ENCODE measurements at places on chromosomes 6 and 20.

- DNase-seq, result no peak
Observed at GRCh38 chr6:110900028-110900598, 25.5 kb downstream of the AMD1 start.

GRCh38 chr6:33428966-33429749 lies 9.3 kb downstream of the SYNGAP1 start:
- DNase-seq, result no peak

DNA sequence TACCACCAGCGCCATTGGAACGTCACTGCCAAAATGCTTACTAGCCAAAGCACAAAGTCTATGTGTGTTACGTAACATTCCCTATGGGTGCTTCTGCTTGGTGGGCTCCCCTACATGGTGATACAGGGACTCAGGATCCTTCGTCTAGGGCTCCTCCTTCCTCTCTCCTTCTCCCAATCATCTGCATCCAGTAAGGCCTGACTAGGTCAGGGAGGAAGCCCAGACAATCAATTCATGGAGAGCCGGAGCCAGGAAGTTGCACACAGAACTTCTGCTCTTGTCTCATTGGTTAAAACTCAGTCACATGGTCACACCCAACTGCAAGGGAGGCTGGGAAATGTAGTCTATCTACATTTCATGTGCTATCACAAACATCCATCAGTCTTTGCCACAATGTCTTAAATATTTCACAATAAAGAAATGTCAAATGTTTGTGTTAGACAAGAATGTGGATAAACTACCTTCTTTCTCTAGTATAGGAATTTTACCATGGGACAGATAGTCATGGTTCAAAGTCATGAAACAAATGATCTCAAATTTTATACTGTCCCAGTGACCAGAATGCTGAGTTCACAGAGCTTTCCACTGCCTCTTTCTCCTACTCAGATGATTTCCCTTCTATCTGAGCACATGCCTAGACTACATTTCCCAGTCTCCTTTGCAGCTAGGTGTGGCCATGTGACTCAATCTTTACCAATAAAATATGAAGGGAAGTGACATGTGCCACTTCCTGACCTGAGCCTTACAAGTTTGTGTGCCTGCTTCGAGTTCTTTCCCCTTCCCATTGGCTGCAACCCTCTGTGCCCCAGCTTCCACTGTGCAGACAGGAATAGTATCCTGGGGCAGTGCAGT lies 9.3 kb upstream of the KCNK15 start:
- peak; percentile 70 for DNase-seq

- DNase-seq, result no peak
Observed at GRCh38 chr6:12324099-12324498, 33.9 kb downstream of the EDN1 start.

DNA sequence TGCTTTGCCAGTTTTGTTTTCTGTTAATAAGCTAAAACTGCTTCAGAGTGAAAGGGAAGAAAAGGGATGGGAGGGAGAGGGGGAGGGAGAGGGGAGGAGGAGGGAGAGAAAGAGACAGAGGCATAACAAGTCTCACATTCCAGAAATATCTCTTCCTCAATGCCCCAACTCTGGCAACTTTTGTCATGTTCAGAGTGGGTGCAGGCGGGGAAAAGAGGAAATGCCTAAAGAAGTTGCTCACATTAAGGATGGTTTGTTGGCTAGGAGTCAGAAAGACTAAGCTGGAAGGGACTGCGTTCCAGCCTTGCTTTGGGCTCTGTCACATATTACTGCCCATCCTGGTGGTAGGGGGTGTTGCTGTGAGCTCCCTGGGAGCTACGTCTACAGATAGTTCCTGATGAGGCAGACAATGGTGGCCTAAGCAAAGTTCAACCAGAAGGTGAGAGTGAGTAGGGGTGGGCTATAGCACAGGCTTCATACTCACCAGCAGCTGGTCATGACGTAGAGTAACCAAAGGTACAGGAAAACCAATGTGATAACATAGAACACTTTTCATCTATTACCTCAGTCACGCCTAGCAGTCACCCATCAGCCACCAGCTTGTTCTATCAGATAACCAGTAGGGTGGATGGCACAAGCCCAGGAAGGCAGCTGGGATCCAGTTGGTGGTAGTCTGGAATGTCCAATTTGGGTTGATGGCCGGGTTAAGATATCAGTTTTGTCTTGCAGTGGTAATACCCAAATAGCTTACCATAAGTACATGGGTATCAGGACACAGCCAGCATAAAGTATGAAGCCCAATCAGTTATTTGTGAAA lies 2.1 kb downstream of the TSPYL4 start:
- DNase-seq, result no peak

DNA sequence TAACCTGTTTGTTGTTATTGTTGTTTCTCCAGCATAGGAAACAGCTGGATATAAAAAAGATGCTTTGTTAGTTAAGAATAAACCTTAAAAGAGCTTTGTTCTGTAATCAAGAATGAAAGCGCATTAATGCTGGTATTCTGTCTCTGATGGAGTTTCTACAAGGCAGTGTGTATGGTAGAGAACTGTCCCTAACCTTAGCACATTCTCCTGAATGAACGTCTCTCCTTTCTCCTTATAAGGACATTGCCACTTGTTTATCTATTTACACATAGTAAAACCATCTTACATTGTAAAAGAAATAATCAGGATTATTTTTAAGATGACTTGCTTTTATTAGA lies 33.8 kb upstream of the LCA5 start:
- no peak for DNase-seq

GRCh38 chr20:6562111-6562510 lies 205.4 kb upstream of the BMP2 start:
- no peak for DNase-seq

GRCh38 chr20:11170565-11170964 lies 496.8 kb upstream of the JAG1 start:
- no peak for DNase-seq

GRCh38 chr6:21228876-21229460 lies 364.6 kb upstream of the SOX4 start:
- no peak for DNase-seq

GRCh38 chr6:3592371-3592941 lies 135.6 kb upstream of the SLC22A23 start:
- no peak for DNase-seq

DNA sequence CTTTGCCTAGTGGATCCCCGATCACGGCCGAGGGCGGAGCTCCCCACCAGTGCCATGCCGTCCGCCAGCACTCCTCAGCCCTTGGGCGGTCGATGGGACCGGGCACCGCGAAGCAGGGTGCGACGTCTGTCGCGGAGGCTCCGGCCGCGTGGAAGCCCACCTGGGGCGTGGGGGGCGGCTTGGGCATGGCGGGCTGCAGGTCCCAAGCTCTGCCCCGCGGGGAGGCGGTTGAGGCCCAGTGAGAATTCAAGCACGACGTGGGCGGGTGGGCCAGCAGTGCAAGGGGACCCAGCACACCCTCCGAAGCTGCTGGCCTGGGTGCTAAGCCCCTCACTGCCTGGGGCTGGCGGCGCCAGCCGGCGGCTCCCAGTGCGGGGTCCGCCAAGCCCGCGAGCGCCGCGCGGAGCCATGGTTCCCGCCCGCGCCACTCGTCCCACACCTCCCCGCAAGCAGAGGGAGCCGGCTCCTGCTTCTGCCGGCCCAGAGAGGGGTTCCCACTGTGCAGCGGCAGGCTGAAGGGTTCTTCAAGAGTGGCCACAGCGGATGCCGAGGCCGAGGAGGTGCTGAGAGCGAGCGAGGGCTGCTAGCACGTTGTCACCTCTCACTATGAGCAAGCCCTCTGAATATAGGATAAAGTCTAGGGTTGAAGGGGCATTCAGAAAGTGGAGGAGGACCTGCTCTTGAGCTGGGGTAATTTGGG lies 128.6 kb downstream of the GRM4 start:
- no peak for DNase-seq

DNA sequence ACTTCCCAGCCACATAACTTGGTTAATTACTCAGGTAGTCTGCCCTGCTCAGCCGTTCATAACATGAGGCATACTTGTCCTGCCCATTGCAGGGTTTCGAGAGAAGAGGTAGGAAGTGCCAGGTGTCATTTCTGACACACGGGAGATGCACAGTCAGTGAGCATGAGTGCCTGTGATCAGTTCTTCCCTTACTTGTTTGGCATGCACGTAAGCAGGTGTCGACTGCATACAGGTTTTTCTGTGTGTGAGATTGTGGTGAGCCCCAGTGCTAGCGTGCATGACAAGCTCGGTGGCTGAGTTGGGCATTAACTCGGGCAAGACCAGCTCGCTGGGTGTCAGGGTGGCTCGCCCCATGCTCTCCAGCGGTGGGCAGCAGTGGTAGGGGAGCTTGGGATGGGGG lies 51.2 kb upstream of the SLC22A1 start:
- no peak for DNase-seq

GRCh38 chr6:85015396-85015990 lies 251.1 kb upstream of the TBX18 start:
- peak; percentile 85 for DNase-seq

- peak; percentile 44 for DNase-seq
Observed at GRCh38 chr6:11094411-11094851, 797 bp downstream of the SMIM13 start.

- DNase-seq, result no peak
Observed at GRCh38 chr6:158069800-158070195, 88.1 kb downstream of the SYNJ2 start.

GRCh38 chr20:57498425-57499400 lies 26.2 kb downstream of the CTCFL start:
- no peak for DNase-seq

GRCh38 chr20:61855286-61855685 lies 210.4 kb downstream of the TAF4 start:
- peak; percentile 33 for DNase-seq

GRCh38 chr6:40988634-40989033 lies 50.4 kb downstream of the UNC5CL start:
- DNase-seq, result no peak

DNA sequence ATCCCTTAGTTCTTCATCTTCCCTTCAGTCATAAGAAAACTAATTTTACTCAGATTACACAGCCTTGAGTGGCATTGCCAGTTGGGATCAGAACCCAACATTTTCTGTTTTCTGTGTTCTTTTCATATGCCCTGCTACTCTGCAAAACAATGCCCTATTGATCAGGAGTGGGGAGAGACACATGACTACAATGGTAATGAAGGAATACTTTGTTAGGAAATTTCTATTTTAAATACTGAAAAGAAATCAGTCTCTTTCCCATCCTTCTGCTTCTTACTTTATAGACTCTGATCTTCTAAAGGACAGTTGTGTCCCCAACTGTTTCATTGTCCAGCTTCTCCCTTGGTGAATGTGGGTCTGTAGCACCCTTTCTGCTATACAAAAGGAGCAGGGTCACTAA lies 5.5 kb upstream of the PKIB start:
- DNase-seq, result no peak

GRCh38 chr20:43825051-43825402 lies 89.6 kb upstream of the TOX2 start:
- no peak for DNase-seq

DNA sequence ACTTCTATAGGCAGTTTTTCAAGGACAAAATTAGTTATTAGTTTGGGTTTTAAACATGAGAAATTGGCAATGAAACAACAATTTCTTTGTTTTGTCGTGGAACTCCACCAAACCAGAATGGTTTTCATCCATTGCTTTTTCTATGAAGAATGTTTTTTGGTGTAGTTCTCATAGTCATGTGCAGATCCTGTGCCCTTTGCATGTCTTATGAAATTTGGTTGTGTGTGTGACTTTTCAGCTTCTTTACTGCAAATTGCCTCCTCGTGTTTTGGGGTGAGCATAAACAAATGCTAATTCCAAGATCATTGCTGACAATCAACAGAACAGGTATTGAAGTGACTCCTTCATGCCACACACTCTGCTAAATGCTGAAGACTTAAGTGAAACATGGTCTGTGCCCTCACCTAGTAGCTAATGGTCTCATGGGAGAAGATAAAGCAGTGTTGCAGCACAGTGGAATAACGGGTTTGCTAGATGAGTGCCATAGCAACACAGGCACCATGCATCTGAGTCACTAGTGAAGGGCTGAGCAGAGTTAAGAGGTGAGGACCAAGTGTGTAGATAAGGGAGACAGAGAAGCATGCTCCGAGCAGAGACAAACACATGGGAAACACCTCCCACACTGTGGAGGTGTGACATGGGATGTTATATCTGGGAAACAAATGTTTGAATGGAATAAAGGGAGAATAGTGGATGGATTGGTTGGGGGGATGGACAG lies 120.0 kb downstream of the SLC16A10 start:
- no peak for DNase-seq

DNA sequence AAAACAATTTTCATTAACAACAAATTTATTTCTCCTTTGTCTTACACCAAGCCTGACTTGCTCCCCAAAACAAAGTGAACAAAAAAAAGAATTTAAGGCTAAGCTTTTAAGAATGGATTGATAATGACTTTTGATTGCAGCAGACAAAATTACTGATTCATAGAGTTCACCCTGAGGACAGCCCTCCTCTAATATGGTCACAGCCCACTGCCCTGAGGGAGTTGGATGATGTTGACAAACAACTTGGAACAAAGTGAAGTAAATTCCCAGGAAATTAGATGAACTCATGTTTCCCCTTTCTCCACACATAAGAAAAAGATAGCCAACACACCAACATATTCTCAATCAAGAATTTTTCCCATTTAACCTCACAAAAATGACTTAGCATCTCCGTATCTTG lies 7.7 kb upstream of the ISM1 start:
- DNase-seq, result no peak

DNA sequence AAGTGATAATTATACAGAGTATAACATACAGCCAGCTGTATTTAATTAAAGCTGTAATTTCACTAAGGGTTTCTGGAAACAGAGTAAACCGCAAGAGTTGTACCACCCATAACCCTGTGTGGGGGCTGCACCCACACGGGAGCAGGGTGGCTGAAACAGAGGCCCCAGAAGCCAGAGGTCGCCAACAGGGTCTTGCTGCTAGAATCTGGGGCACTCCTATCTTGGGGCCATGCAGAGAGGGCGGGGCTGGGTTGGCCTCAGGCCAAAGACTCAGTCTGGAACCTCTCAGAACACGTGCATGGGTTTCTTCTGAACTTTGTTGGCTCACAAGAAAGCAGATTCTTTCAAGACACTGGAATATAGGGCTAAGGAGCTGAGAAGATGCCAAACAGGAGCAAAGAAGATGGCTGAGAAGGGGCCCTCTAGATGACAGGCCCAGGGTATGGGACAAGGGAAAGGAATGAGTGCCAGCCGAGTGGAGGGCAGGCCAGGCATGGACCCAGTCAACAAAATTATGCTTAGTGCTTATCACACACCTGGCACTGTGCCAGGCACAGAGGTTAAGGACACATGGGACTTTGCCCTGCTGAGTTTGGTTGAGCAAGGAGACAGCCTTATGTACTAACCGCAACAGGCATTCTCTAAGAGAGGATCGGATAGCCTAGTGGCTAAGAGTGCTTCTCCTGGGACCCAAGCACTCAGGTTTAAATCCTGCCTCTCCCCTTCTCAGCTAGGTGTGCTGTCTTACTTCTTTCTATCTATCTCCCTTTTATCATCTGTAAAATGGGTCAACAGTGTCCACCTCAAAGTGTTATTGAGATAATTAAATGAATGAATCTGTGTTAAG lies 96.6 kb upstream of the FOXP4 start:
- peak; percentile 75 for DNase-seq

- no peak for DNase-seq
Observed at GRCh38 chr6:39923861-39924260, 10.4 kb downstream of the MOCS1 start.

DNA sequence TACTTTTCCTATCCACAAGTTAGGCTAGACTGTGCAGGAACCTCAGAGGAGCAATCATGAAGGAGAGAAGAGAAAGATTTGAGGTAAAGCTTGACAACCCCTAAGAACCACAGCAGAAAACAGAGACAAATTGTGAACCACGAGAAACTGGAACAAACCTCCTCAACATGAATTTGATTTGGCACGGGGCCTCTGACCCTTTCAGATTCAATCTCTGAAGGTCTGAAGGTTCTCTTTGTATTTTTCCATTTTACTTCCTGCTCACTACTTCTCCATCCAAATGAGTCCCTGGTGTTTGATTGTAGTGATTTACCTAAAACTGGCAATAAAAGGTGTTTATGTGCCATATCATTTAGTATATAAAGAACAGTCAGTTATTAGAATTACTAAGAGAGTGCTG lies 126.1 kb upstream of the STXBP5 start:
- no peak for DNase-seq
